ENCODE measurements at places on chromosomes 6 and 20.

- DNase-seq = no peak
Measured at GRCh38 chr6:7787731-7788130, 61.8 kb downstream of the BMP6 start.

- DNase-seq = no peak
Measured at GRCh38 chr6:128422200-128422599, 98.2 kb downstream of the PTPRK start.

DNA sequence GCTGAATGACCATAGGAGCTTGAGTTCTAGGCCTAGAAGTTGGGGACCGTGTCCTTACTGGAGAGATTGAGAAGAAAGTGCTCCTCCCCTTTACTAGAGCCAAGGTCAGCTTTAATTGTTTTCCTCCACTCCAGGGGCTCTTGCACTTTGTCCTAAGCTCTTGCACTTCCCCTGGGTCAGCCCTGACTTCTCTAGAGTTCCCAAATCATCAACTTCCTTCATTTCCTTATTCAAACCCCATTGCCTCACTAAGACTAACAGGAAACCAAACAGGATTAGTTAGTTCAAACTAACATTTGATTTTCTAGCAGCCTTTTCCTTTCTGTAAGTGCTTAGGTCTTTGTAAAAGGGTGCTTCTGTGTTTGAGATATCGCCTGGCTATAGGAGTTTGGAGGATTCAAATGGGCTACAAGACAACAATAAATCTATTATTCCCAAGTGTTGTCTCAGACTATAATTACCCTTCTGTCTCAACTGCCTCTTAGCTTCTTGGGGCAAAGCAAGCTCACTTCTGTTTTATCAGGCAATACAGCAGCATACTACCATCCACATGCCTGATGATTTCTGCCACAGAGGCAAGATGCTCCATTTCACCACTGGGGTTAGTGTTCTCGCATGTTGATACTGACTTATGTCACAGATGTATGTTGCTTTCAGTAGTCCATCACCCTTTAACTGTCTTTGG is 12.8 kb upstream of the DTNBP1 start:
- no peak for DNase-seq

DNA sequence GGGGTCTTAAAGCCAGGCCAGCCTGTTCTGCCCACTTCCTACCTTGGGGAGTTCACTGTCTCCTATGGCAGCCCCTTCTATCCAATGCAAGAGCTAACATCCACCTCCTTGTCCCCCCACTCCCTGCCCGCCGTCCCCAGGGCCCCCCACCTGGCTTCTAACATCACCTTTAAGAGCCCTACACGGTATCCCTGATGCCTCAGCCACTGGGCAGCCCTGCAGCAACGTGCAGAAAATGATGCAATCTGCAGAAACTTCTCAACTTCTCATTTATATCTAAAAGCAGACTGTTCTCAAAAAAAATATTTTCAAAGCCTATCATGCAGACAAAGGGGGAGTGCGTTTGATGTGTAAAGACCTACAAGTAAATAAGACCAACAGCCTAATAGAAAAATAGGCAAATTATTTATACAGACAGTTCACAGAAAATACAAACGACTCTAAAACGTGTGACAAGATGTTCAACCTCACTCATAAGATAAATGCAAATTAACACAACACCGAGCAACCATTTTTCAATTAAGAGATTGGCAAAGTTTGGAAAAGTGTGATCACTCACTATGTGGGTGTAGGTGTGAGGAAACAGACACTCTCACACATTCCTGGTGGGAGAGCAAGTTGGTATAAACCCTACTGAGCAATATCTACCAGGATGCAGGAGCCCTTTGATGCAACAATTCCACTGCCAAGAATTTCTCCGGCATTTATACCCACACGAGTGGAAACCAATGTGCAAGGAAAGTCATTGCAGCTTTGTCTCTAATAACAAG is 15.1 kb upstream of the HCK start:
- DNase-seq = no peak

Data from H1 (cell line).